ENCODE measurements at places on chromosomes 5 and 9.

DNA sequence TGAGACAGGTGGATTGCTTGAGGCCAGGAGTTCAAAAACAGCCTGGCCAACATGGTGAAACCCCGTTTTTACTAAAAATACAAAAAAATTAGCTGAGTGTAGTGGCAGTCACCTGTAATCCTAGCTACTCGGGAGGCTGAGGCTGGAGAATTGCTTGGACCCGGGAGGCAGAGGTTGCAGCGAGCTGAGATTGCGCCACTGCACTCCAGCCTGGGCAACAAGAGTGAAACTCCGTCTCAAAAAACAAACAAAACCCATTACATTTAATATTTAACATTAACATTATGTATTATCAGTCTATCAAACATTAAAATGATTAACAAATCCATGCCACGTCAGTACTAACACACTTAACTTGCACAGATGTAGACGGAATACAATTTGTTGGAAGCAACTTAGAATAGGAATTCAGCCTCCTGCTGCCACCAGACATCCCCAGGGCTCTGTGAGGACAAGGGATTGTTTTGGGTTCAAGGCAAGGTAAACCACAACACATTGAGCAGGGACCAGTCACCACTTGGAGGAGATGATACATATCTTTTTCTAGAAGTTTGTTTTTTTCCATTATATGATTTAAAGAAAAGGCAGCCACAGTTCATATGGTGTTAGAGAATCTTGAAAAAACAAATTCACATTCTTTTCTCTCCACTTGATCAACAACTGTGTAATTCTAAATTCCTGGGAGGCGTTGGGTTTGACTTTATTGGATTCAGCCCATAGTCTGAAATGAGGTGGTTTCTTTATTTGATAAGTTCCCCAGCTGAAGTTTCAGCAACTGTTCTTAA is 104.1 kb upstream of the BASP1 start:
- peak; percentile 94 for DNase-seq

GRCh38 chr5:132428484-132429462 is 59.3 kb downstream of the SLC22A5 start:
- peak; percentile 69 for DNase-seq

GRCh38 chr5:131384616-131385214 is 120.9 kb downstream of the CDC42SE2 start:
- DNase-seq: no peak

DNA sequence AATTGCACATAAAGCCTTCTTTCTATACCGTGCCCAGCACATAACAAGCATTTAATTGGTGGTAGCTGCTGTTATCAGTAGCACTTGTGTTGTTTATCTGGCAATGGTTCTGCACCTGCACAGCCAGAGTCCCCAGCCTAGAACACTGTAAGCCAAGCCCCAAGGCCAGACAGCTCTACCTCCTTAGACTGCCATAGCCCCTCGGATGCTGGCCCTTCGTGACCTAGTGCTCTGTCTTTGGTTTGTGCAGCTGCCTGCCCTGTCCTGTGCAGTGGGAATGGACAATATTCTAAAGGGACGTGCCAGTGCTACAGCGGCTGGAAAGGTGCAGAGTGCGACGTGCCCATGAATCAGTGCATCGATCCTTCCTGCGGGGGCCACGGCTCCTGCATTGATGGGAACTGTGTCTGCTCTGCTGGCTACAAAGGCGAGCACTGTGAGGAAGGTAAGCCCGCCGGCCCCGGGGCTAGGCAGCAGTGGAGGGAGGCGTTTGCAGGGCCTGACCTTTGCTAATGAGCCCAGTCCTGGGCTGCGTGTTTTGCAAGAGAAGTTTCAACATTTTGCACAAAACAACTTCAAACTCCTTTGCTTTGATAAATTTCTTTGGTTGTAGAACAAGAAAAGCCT is 173.3 kb upstream of the WWC1 start:
- DNase-seq: no peak
